Spinal cord (tissue), 10 donors: ENCODE measurements at places on chromosomes 4 and X. TPM values are rescaled to one million over a fixed set of nuclear protein-coding genes. Genes with fewer than 3 reads are reported as not detected.

The HS6ST2 gene
- 54.3 TPM for polyA plus RNA-seq

The RPL10 gene
- 2,049 TPM for polyA plus RNA-seq

The LRRC66 gene
- 0.82 TPM for polyA plus RNA-seq

The NUDT10 gene
- polyA plus RNA-seq, result 29.5 TPM

The NEXMIF gene
- 10.0 TPM for polyA plus RNA-seq
